ENCODE measurements at places on chromosomes 12 and 14.

GRCh38 chr12:45336331-45336730 is 120.4 kb downstream of the ANO6 start:
- DNase-seq, result no peak

DNA sequence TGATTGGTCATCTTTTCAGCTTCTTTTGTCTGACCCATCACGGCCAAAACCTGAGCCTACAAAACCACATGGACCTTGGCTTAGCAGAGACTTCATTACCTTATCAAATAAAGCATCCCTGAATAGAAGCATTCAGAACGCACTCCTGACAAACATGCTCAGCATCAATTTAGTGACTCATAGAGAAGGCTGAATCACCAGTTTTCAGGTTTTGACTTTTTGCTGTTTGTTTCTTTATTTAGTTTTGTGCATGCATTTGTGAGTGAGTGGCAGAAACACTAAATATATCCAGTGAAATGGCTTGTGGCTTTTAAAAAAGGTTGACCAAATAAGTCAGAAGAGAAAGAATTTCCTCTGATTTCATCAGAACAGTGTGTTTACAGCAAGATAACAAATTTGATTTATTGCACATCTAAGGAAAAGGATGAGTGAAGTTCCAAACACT is 19.0 kb upstream of the OVCH1 start:
- no peak for DNase-seq

- DNase-seq, result no peak
Measured at GRCh38 chr12:4817880-4818279, 91.8 kb upstream of the KCNA1 start.

- DNase-seq, result no peak
Measured at GRCh38 chr14:21937996-21938395, 264.4 kb upstream of the OR4E1 start.

- no peak for DNase-seq
Measured at GRCh38 chr14:55684956-55685584, 105.1 kb downstream of the KTN1 start.

- no peak for DNase-seq
Measured at GRCh38 chr12:31710021-31710818, 18.6 kb downstream of the AMN1 start.

- no peak for DNase-seq
Measured at GRCh38 chr12:2267703-2268470, 215.1 kb downstream of the CACNA1C start.

DNA sequence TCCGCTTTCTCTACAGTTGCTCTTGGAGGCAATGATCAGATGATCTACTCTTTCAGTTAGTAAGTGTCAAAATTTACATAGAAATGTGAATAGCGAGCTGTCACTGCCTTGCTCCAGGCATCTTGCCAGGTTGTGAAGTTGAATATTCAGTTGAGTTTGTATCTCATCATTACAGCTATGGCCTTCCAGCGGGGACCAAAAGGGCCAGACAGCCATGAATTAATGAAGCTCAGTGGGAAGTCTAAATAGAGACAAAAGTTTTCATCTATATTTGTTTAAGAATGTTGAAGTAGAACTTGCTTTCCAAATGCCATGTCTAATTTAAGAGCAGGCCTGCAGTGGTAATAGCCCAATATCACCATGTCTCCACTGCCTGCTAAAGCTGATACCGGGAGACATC is 387.8 kb downstream of the FLRT2 start:
- no peak for DNase-seq

DNA sequence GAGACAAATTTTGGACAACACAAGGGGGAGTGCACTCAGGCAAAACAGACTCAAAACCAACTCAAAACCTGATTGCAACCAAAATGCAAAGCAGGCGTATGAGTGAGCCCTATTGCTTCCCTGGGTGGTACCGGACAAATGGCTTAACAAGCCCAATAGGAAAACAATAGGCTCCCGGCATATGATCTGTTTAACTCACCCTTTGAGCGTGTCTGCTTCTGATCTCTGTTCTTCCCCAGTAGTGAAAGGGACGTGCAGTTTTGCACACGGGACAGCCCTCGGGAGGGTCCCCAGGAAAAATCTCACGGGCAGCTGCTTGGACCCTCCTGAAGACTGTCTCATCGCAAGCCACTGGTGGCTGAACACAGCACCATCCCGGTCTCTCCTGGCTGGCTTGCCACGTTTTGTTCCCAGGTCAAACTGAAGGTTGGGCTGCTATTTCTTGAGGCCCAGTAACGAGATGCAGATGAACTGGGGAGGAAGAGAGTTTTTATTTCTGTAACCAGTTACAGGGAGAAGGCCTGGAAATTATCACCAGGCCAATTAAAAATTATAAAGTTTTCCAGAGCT is 9.9 kb downstream of the SOAT2 start:
- no peak for DNase-seq

DNA sequence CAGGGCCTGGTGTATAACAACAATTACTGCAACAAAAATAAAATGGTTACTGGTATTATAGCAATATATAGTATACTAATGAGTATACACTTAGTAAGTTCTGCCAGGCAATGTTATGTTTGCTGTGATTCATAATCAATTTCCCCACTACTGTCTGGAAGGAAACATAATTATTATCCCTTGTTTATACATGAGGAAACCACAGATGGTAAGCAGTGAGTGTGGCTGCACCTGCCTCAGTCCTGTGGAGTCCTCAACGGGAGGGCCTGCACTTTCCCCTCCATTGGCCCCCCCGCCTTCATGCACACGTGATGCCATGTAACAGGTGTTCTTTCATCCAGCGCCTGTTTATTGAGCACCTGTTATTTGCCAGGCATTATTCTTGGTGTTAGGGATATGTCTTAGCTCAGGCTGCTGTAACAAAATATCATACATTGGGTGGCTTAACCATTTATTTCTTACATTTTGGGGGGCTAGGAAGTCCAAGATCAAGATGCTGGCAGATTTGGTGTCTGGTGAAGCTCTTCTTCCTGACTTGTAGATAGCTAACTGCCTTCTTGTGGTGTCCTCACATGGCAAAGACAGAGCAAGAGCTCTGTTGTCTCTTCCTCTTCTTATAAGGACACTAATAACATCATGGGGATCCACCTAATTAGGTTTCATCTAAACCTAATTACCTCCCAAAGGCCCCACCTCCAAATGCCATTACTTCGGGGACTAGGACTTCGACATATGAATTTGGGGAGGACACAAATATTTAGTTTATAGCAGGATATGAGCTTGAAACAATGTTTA is 59.5 kb upstream of the CHGA start:
- no peak for DNase-seq

- no peak for DNase-seq
Measured at GRCh38 chr12:1519642-1520041, 74.7 kb downstream of the FBXL14 start.

DNA sequence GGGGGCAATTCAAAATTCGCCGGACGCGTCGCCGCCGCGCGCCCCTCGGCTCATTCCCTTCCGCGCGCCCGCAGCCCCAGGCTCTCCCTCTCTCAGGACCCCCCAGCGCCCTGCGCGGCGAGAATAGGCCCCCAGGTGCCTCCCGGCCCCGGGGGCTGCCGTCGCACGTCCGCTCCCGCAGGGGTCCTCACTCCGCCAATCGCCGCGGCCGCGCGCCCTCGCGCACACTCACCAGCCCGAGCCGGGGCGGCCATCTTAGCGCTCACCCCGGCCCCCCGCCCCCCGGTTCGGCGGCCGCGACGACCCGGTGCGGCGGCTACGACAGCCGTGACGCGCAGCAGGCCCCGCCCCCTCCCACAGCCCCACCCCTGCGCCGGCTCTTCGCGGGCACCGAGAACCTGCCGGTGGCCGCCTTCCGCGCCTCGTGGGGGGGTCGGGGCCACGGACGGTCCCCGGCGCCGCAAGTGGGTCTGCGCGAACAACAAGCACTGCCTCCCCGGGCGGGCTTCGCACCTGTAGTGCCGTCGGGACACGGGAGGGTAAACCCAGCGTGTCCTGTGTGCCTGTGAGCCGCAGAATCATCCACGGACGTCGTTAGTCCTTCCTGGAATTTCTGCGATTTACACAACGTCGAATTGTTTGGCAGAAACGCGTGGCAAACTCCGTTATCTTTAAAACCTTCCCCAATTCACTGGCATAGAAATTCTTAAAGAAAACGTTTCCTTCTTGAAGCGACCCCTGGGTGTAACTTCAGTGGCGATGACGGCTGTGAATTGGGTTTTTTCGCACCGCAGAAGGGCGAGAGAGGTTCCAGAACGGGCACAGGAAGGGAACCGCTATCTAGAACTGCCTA is 2.5 kb downstream of the USP44 start:
- no peak for DNase-seq

- DNase-seq, result no peak
Measured at GRCh38 chr12:3602488-3602887, 111.5 kb downstream of the PRMT8 start.

GRCh38 chr12:43029971-43030370 is 440.4 kb upstream of the PRICKLE1 start:
- no peak for DNase-seq

DNA sequence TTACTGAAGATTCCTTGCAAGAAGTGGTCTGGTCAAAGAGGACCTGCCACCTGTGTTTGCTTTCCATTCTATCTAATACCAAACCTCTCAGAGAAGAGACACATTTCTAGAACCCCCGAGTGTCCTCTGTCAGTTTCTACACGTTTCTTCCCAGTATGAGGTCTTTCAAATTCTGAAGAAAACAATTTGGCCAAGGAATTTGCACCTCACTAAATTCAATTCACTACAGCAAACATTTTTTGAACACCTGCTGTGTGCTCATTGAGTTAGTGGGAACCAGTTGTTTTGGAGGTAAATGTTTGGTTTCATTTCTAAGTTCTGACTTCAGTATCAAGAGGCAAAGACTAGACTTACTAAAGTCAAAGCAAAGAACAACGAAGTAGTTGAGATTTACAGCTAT is 19.4 kb downstream of the GPR19 start:
- DNase-seq, result no peak

DNA sequence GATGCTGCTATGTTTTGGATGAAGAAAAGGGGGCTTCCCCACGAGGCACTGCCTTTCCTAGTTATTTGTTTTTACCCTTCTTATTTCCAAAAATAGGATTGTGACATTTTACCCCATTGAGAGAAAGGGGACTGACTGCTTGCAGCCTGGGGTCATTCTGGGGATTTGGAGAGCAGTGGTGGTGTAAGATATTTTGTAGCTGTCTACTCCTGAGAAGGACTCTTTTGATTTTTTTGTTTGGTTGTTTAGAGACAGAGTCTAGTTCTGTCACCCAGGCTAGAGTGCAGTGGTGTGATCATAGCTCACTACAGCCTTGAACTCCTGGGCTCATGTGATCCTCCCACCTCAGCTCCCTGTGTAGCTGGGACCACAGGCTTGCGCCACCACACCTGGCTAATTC is 78.9 kb downstream of the FOXN4 start:
- no peak for DNase-seq

DNA sequence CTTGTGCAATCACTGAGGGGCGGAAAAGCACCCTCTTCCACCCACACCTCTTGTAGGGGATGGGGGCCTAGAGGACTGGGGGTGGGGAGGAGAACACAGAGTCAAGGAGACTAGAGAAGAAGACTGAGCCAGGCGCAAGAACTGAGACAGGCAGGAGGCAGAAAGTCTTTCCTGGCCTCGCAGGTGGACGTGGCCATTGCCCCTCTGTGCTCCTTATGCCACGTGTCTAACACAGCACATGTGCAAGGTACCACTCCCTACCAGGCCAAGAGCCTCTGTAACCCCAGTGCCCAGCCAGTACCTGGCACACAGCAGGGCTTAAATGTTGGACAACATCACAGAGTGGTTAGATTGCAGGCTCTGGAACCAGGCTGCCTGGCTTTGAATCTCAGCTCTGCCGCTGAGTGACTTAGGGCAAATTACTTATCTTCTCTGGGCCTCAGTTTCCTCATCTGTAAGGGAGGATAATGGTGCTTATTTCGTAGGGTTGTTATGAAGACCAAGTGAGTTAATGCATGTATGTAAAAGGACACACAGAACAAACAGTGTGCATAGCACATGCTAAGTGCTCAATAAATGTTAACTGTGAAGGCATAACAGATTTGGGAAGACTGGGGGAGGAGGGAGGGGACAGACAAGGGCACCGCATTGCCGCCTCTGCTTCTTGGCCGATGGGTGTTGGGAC is 1.4 kb upstream of the TAMALIN start:
- no peak for DNase-seq

DNA sequence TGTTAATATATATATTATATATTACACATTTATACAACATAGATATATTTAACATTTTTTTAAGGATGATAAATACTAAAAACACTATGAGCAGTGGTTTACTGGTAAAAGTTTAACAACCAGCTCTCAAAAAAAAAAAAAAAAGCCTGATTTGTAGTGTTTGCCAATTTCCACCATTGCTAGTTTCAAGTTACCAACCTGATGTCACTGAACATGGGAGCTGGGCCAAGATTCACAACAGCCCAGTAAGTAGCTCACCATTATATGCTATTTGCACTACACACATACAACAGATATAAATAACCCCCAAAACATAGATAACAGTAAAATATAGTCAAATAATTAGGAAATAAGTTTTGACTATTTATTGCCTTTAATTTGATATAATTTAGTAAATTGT is 28.9 kb upstream of the TMX1 start:
- no peak for DNase-seq

- no peak for DNase-seq
Measured at GRCh38 chr12:108846290-108846701, 11.1 kb downstream of the SSH1 start.

GRCh38 chr14:75428230-75429104 is 645 bp downstream of the JDP2 start:
- DNase-seq, result no peak

DNA sequence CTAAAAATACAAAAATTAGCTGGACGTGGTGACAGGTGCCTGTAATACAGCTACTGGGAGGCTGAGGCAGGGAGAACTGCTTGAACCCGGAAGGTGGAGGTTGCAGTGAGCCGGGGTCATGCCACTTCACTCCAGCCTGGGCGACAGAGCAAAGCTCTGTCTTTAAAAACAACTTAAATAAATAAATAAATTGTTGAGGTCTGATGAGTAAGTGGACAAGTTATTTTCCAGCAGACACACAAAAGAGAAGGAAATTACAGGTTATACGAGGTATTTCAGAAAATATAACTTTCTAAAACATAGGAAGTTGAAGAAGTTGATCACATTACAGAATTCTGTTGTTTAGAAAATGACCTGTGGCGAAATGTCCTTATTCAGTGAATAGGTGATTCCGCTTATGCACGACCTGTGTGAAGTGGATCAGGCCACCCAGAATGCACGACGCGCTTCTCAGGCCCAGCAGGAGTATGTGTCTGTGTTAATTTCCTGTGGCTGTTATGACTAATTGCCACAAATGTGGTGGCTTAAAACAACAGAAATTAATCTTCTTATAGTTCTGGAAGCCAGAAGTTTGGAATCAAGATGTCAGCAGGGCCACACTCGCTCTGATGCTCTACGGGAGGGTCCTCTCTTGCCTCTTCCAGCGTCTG is 38.1 kb downstream of the P2RX7 start:
- no peak for DNase-seq

- peak; percentile 44 for DNase-seq
Measured at GRCh38 chr12:57182918-57183575, 33.5 kb upstream of the NXPH4 start.

GRCh38 chr12:72521326-72521725 is 249.2 kb downstream of the TRHDE start:
- no peak for DNase-seq

GRCh38 chr12:31369712-31370521 is 44.0 kb upstream of the SINHCAF start:
- peak; percentile 71 for DNase-seq

GRCh38 chr14:92514844-92515514 is 1.4 kb downstream of the RIN3 start:
- DNase-seq, result no peak
